Right ventricle myocardium superior (tissue), 1 donor: ENCODE measurements at places on chromosomes 3 and 15. TPM values are rescaled to one million over a fixed set of nuclear protein-coding genes. Genes with fewer than 3 reads are reported as not detected.

DNA sequence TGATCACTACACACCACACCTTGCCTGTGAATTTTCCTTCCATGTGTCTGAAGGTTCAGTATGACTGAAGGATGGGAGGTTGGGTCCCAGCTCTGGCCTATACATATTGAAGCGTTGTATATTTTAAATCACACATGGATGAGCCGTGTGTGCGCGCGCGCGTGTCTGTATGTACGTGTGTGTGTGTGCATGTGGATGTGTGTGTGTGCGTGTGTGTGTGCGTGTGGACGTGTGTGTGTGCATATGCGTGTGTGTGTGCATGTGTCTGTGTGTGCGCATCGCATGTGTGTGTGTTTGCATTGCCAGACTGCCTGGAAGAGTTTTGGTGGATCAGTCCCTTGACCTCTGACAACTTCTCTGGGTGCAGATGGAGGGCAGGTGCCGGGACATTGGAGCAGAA lies 45.7 kb downstream of the RPLP1 start:
- DNase-seq, result no peak

GRCh38 chr15:100806157-100806556 lies 73.5 kb upstream of the ALDH1A3 start:
- no peak for DNase-seq

The ACTRT3 gene
- total RNA-seq, result 0.59 TPM

The ANKRD34C gene
- total RNA-seq, result not detected

The COLQ gene
- total RNA-seq, result 2.2 TPM
